HCT116 (cell line): ENCODE measurements at places on chromosomes 11 and 22.

DNA sequence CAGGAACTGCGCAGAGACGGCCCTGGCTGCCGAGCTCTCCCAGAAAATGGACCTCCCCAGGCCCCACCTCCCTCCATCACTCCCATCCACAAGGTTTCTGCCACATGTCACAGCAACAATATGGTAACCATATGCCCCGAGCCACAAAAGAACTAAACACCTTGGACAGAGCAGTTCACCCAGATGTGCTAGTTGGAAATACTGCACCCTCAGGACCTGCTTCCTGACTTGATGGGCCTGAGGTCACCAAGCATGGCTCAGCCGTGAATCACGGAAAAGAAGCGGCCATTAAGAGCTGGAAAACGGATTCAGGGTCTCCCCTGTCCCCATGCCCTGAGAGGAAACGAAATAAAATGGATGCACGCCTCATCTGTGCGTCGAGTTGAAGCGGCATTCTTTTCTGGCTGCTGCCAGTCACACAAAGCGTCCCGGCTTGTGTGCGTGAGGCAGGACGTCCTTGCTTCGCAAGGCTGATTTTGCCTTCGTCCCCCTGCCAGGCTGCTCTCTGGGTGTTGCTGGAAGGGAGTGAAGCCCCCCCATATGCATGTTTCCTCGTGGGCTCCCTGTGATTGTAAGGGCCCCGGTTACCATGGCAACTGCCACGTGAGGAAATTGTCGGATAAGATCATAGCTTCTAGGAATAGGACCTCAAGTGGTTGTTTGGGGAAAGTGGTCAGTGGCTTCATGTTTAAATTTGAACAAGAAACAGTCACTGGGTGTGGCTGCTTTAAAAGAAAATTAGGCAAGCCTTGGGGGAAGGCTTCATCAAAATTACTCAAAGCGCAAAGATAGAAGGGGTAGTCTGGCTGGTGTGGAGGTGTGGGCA, 51.7 kb downstream of the FLI1 start:
- DNase-seq = no peak

GRCh38 chr11:78731027-78731426, 156.4 kb upstream of the NARS2 start:
- DNase-seq = no peak

DNA sequence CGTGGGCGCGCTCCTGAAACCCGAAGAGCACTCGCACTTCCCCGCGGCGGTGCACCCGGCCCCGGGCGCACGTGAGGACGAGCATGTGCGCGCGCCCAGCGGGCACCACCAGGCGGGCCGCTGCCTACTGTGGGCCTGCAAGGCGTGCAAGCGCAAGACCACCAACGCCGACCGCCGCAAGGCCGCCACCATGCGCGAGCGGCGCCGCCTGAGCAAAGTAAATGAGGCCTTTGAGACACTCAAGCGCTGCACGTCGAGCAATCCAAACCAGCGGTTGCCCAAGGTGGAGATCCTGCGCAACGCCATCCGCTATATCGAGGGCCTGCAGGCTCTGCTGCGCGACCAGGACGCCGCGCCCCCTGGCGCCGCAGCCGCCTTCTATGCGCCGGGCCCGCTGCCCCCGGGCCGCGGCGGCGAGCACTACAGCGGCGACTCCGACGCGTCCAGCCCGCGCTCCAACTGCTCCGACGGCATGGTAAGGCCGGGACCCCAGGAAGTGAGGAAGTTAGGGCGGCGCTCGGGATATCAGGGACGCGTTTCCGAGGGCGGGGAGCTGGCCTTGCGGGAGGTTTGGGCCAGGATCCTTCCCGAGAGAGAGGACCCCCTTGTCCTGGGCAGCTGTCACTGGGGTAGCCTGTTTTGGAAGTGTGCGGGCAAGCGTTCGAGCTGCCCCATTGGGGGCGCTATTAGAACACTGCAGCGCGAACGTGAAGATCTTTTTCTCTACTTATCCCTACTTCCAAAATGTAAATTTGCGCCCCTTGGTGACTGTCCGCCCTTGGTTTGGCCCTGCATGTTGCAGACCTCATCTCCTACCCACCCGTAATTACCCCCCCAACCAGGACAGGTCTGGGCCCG, 796 bp downstream of the MYOD1 start:
- no peak for DNase-seq

- peak; percentile 44 for DNase-seq
Measured at GRCh38 chr22:35930933-35931332, 97.7 kb downstream of the RBFOX2 start.

DNA sequence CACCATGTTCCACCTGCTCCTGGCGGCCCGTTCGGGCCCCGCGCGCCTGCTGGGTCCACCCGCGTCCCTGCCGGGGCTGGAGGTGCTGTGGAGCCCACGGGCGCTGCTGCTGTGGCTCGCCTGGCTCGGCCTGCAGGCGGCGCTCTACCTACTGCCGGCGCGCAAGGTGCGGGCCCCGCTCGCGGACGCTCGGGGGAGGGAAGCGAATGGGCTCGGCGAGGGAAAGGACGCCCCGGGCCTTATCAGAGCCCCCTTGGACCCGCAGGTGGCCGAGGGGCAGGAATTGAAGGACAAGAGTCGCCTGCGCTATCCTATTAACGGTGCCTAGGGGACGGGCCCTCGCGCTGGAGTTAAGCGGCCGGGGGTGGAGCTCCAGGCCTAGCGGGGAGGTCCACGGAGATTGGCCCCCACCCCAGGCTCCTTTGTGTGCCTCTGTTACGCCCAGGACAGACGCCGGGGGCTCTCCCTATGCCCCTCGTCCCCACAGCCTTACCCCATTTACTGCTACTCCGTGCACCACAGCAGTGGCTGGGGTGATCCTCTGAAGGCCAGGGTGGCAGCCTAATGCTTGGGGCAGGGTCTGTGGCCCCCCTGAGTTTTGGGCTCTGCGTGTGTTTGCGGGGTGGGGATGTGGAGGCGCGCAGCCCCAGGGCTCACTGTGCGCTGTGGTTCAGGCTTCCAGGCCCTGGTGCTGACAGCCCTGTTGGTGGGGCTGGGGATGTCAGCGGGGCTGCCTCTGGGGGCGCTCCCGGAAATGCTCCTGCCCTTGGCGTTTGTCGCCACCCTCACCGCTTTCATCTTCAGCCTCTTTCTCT, 1.1 kb downstream of the TM7SF2 start:
- DNase-seq = no peak

DNA sequence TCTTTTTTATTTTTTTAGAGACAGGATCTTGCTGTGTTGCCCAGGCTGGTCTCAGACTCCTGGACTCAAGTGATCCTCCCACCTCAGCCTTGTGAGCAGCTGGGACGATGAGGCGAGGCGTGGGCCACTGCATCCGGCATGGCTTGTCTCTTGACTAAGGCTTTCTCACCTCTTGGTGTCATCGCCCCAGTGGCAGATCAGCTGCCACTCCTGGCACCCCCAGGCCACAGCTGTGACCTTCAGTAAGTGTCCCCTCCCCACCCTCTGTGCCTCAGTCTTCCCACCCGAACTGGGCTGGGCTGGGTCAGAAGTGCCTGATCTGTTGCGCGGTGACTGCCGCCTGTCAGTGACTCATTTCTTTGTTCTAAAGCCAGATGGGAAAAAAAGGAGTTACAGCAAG, 3.6 kb downstream of the SYNGR1 start:
- DNase-seq = no peak

GRCh38 chr11:110474578-110474977, 44.8 kb downstream of the FDX1 start:
- DNase-seq = no peak

GRCh38 chr11:75562048-75562835, at the start of gene SERPINH1:
TSS of gene SERPINH1 (plus strand) at chr11:75562253. CDS start at chr11:75566350, 4,097 bp downstream.
- DNase-seq = peak; percentile 72
